HepG2 (cell line): ENCODE measurements at places on chromosomes 16 and 17.

DNA sequence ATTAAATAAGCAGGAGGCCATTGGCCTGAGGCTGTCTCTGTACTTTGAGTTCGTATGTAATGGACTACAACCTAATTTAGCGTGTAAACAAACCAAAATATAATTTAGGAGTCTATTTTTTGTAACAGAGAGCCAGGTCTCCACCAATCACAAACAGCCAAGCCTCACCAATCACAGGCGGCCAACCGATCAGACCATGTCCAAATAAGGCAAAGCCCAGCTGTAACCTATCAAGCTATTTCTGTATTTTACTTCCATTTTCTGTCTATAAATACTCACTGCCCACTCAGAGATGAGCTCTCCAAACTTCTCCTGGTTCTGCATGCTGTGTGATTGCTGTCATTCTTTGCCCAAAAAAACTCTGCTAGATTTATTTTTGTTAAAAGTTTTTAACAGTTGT, 322.7 kb downstream of the NPIPA8 start:
- H3K27ac ChIP-seq: no peak overlapping the region
- H3K27me3 ChIP-seq: no peaks in the 10 kb centered on the region
- H3K4me3 ChIP-seq: no peak overlapping the region
- no peaks in the 10 kb centered on the region for H3K4me1 ChIP-seq
- no peak for DNase-seq

- DNase-seq: peak; percentile 60
- H3K36me3 ChIP-seq: peaks cover 1% of the 10 kb centered on the region
- peaks cover 5% of the 10 kb centered on the region for H3K4me1 ChIP-seq
- no peaks in the 10 kb centered on the region for H3K27me3 ChIP-seq
- no peak overlapping the region for H3K4me3 ChIP-seq
- no peak overlapping the region for H3K27ac ChIP-seq
Observed at GRCh38 chr16:53159781-53160436, 105.1 kb downstream of the CHD9 start.

GRCh38 chr17:79276821-79277220, 202.2 kb downstream of the ENGASE start:
- DNase-seq: no peak
- no peaks in the 10 kb centered on the region for H3K36me3 ChIP-seq

GRCh38 chr16:89534252-89534756, 26.1 kb downstream of the SPG7 start:
- H3K27me3 ChIP-seq: no peaks in the 10 kb centered on the region
- H3K36me3 ChIP-seq: peaks cover 53% of the 10 kb centered on the region
- no peak overlapping the region for H3K27ac ChIP-seq

DNA sequence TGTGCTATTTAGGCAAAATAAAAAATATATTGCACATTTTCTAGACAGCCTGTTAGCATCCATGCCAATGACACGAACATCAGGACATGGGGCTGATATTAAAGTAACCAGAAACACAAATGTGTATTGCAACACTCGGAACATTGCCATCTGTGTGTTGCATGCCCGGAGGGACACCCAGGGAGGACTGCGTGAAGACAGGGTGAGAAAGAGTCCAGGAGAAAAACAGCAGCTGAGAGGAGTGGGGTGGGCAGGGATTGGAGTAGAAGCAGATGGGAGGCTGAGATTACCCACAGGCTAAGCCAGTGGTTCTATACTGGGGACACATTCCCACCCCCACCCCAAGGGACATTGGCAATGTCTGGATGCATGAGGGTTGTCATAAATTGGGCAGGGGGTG, 114.8 kb downstream of the GRIN2A start:
- no peak for DNase-seq
- no peak overlapping the region for H3K27ac ChIP-seq
- H3K36me3 ChIP-seq: no peaks in the 10 kb centered on the region
- H3K4me1 ChIP-seq: no peaks in the 10 kb centered on the region
